ENCODE measurements at places on chromosomes 6 and 20.

DNA sequence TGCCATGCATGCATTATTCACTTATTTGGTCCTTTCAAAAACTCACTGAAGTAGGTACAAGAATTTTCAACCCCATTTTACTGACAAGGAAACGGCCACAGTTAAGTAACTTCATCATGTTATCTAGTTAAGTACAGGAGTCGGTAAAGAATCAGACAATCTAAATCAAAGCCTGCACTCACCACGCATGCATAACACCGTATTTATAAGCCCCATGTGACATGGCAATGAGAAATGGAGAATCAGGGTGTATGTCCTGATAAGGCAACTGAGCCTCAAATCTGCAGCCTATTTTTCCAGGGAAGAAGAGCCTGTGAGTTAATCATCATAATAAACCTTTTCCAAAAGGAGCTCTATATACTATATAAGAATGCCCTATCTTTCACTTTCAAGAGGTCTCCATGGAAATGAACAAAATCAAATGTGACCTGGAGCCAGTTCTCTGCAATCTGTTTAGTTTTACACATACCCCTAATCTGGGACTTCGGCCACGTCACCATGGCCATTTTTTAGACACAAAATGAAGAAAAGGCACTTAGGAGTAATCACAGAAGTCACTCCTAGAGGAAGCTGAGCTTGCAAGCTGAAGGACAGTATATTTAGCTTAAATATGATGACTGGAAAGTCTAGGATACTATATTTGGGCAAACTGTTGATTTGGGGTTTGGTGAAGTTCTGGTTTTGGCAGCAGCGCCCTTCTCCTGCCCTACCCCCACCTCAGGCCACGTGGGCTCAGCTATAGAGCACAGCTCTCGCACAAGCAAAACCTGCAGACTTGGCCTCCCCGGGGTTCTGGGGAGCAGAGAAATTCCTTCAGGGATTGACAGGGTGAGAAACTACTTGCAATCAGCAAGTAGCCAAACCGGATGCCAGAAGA lies 19.2 kb downstream of the TRAM2 start:
- DNase-seq: no peak

DNA sequence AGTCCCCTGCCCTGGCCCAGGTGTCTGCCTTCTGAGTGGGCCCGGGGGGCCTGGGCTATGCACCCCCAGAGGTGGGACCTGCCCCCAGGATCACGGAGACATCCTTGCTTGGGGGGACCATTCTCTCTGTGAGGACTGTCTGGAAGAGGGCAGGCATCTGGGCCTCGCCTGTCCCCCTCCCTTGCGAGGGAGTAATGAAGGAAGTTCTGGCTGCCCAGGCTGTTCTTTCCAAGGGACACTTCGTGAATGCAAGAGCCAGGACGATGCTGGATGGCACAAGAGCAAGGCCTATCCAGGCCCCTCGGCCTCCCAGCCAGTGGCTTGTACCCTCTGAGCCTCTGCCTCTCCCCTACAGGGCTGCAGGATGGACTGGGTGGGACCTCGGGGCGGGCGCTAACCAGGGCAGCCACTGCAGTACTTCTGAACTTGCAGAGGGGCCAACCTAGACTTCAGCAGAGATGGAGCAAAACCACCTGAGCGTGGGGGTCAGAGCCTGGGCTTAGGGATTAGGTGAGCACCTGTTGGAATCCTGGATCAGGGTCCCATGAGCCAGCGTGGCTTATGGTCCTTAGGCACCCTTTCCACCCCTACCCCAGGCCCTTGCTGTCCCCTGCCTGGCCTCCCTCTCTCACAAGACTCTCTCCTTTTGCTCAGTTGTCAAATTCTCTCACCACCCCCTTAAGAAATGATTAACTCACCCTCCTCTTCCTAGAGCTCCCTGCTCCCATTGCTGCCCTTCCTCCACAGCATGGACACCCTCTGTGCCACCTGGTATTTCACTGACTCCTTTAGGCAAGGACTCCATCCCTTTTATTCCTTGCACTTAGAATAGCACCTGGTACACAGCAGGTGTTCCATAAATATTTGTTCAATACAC lies 53.2 kb downstream of the CTCFL start:
- no peak for DNase-seq

- no peak for DNase-seq
Observed at GRCh38 chr20:40441771-40442170, 247.3 kb downstream of the MAFB start.

- peak; percentile 93 for DNase-seq
Observed at GRCh38 chr20:25310921-25311728, 63.2 kb downstream of the PYGB start.

DNA sequence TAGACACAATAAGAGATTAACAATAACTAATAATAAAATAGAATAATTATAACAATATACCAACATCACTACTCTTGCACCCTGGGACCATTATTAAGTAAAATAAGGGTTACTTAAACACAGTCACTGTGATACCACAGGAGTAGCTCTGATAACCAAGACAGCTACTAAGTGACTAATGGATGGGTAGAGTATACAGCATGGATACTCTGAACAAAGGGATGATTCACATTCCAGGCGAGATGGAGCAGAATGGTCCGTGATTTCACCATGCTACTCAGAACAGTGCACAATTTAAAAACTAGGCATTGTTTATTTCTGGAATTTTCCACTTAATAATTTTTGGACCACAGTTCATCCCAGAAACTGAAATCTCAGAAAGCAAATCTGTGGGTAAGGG lies 80.0 kb upstream of the FUT9 start:
- no peak for DNase-seq

DNA sequence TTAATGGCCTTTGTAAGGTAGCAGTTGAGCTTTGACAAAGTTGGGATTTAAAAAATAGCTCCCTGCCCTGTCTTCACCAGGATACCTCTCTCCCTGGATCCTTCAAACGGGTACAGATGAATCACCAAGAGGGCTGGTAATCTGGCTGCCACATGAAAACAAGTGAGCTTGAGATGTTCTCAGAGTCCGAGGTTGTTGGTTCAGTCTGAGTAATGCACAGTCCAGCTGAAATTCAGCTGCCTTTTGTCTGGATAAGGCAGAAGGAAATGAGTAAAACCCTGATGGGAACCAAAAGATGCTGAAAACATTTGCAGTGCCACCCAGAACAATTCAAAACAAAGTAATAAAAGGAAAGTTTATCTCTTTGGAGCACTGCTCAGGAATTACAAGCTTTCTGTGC lies 86.8 kb downstream of the GJA1 start:
- DNase-seq: peak; percentile 97

DNA sequence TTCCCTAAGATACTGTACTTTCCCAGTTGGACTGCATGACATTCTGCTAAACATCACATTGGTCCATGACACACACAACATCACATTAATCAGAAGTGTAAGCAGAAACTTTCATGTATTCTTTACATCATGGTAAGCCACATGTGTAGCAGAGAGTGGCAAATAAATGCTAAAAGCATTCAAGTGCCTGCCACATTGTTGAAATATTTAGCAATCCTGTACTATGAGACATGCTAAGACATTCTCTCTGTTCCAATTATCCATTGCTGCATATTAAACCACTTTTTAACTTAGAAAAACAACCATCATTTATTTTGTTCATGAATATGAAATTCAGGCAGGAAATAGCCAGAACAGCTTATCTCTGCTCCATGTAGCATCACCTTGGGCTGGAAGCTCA lies 207.7 kb upstream of the GJE1 start:
- DNase-seq: peak; percentile 29

GRCh38 chr20:63212792-63213191 lies 3.1 kb downstream of the YTHDF1 start:
- no peak for DNase-seq

DNA sequence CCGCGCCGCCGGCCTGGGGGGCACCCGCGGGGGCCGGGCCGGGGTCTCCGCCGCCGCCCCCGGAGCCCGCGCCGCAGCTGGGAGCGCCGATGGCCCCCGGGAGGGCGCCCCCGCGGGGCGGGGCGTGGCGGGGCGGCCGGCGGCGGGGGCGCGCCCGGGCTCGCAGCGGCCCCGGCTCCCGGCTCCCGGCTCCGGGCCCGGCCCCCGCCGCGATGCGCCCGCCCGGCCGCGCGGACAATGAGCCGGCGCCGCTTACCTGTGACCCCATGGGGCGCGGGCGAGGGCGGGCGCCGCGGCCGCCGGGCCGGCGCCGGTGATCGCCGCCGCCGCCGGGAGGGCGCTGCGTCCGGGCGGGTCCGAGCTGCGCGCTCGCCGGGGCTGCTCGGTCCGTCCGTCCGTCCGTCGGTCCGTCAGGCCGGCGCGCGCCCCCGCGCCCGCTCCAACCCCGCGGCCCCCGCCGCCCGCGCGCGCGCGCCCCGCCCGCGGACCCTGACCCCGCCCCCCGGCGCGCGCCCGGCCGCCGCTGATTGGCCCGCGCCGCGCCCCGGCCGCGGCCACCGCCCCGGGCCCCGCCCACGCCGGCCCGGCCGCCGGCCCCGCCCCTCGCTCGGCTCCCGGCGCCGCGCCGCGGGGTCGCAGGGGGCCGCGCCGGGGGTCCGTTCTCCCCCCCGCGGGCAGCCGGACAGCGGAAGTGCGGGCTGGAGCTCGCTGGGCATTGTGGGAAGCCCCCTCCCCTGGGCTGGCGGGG lies at the start of gene ZBTB46:
Gene ZBTB46 (minus strand): TSS at position 424 of the 748 bp plus-strand sequence. CDS start 40,507 bp downstream, outside the sequence.
- DNase-seq: peak; percentile 79

GRCh38 chr6:26175428-26176181 lies 88.4 kb downstream of the HFE start:
- DNase-seq: peak; percentile 50

GRCh38 chr6:76422511-76423213 lies 350.2 kb upstream of the IMPG1 start:
- DNase-seq: no peak

- no peak for DNase-seq
Observed at GRCh38 chr6:114362957-114363356, 20.1 kb upstream of the HS3ST5 start.

- DNase-seq: no peak
Observed at GRCh38 chr6:154258064-154258757, 98.4 kb downstream of the IPCEF1 start.

GRCh38 chr6:79438030-79438429 lies 99.2 kb downstream of the LCA5 start:
- peak; percentile 16 for DNase-seq

GRCh38 chr20:49646126-49646525 lies 67.6 kb downstream of the B4GALT5 start:
- peak; percentile 62 for DNase-seq

DNA sequence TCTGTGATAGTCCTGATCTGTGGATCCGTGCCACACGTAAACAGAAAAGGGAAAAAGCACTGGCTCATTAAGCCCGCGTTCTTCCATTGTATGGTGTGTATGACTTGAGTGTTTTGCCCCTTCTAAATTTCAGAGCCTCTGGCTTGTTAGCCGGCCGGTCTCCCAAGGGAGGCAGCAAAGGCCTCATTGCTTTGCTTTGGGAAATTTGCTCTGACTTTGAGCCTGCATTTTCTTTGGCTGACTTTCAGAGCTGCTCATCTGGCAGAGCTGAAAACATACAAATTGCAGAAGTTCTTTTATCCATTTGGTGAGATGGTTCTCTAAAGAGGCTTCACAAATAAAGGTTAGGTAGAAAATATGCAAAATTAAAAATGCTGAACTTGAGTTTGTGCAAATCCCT lies 123.0 kb downstream of the UTRN start:
- peak; percentile 80 for DNase-seq

- DNase-seq: no peak
Observed at GRCh38 chr6:46376562-46377061, 114.6 kb downstream of the RCAN2 start.

GRCh38 chr6:118012944-118013343 lies 105.9 kb downstream of the SLC35F1 start:
- DNase-seq: no peak

DNA sequence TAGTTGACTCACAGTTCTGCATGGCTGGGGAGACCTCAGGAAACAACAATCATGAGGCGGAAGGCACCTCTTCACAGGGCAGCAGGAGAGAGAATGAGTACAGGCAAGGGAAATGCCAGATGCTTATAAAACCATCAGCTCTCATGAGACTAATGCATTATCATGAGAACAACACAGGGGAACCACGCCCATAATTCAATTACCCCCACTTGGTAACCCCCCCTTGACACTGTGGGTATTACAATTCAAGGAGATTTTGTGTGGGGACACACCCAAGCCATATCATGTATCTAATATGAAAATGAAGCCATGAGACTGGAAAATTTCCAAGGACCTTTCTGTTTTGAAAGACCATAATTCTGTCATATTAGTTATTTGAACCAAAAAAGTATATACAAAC lies 342.4 kb upstream of the PLCB4 start:
- DNase-seq: no peak

DNA sequence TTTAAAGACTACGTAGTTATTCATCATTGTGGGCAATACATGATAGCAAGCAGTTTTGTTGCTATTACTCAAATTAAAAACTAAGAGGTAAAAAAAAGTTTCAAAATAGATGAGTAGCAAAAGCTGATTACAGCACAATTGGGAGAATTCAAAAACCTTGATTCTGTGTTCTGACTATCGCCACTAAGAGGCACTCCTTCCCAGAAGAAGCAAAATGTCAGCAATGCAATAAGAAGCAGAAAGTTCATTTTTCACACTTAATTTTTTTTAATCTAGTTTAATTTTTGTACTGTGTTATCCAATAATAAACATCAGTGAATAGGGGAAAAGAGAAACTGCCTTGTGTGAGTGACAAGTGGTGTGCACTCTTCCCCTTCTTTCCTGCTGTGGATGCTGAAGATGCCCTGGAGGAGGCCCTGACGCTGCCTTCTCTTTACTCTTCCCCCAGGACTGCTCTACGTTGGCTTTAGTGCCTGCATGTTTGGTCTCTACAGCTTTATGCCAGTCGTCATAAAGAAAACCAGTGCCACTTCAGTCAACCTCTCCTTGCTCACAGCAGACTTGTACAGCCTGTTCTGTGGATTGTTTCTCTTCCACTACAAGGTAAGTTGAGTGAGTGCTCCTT lies 263.2 kb upstream of the PLN start:
- peak; percentile 63 for DNase-seq

Measured in foreskin fibroblast (primary cell).